ENCODE measurements at places on chromosomes 4 and X. TPM values are rescaled to one million over a fixed set of nuclear protein-coding genes. Genes with fewer than 3 reads are reported as not detected.

Gene SPON2
- 19.9 TPM for total RNA-seq

Gene PPP4R3C
- not detected for total RNA-seq

Gene TMEM271
- total RNA-seq, result not detected

Gene MFSD8
- 17.2 TPM for total RNA-seq

Gene SNCA
- total RNA-seq, result 160 TPM

Gene VEGFD
- total RNA-seq, result 0.32 TPM

Gene IL3RA
- 10.4 TPM for total RNA-seq

Gene SPANXC
- total RNA-seq, result not detected

Gene MYOZ2
- 1.3 TPM for total RNA-seq

Gene UGT2B10
- not detected for total RNA-seq

Gene SMPX
- not detected for total RNA-seq

Gene GABRG1
- not detected for total RNA-seq

Gene STATH
- not detected for total RNA-seq

Data from epithelial cell of umbilical artery (primary cell).